ENCODE measurements at places on chromosomes 6 and 20.
A peak's percentile ranks its signal among the peaks of the same experiment; 100 is the strongest.

DNA sequence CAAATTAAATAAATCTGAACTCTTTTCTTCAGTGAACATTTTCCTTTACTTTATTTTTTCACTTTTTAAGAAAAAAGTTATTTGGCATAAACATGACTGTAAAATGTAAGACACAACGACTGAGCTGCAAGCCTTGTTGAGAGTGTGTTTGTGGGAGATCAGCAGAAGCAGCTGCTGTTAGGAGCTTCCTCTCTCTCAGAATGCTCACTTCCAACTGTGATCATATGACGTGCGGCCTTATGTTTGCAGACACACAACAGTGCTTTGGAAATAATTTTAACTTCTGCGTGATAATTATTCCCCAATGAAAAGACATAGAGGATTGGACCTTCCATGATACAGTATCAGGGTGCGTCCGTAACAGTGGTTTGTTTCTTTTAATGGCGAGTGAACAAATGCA is 104.0 kb downstream of the ARHGAP18 start:
- DNase-seq: no peak

- DNase-seq: no peak
Observed at GRCh38 chr20:51525241-51526105, 17.0 kb downstream of the NFATC2 start.

- DNase-seq: no peak
Observed at GRCh38 chr6:19873031-19873430, 35.9 kb downstream of the ID4 start.

DNA sequence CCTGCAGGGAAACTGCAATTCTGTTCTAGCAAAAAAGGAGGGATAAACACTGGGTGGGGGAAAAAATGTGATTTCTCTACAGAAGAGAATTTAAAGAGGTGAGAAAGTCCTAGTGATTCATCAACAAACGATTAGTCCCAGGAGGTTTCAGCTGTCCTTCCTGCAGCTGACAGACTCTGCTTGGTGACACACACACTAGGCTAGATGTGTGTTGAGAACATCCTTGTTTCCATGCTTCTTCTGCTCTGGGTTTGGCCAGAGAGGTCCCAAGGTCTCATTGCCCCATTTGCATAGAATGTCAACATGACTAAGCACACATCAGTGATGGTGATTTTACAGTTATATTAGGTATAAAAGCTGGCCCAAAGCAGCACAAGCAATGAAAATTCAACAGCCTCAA is 258.3 kb downstream of the NFATC2 start:
- DNase-seq: no peak

DNA sequence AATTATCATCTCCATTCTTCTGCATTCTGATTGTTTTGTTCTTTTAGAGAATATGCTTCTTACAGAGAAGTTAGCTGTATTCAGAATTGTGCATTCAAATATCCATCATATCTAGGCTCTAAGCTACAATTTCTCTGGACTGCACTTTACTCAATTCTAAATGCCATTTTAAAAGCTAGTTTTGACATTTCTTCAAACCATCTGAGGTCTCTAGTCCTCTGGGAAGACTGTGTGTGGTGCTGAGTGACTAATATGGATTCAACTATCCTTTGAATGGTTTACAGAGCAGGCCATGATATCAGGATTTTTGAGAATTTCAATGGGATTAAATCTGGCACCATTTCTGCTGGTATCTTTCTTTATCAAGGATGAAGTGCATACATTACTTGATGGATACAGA is 285.7 kb downstream of the BTBD3 start:
- no peak for DNase-seq

DNA sequence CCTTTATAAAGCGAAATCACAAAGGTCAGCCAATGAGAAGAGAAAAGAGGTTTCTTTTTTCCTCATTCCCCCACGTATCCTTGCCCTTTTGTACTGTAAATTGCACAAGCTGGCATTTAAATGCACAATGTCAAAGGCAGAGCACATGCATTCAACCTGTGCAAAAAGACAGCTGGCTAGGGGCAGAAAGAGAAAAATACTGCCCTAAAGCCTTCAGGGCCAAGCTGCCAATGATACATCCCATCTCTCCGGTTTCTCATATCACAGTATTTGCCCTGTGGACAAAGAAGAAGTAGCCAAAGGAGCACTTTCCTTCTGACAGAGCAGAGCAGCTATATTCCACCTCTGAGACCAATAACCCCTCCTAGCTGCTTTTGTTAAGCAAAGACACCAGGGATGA is 219.2 kb downstream of the TRDN start:
- no peak for DNase-seq

GRCh38 chr6:89916136-89916920 is 22.1 kb downstream of the GJA10 start:
- no peak for DNase-seq

DNA sequence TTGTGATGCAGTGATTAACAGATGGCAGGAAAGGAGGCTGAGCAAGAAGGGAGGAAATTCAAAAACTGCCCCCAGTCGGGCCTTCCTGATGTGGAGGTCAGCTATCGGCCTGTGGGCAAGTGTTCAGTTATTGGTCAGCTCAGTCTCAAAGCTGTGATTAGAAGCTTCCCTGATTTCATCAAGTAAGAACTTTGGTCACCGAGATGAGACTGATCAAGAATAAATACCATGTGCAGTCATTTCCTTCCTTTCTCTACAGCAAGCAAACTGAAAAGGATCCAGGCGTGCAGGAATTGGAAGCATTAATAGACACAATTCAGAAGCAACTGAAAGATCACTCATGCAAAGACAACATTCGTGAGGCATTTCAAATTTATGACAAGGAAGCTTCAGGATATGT is 69.7 kb downstream of the EFHC1 start:
- DNase-seq: no peak

DNA sequence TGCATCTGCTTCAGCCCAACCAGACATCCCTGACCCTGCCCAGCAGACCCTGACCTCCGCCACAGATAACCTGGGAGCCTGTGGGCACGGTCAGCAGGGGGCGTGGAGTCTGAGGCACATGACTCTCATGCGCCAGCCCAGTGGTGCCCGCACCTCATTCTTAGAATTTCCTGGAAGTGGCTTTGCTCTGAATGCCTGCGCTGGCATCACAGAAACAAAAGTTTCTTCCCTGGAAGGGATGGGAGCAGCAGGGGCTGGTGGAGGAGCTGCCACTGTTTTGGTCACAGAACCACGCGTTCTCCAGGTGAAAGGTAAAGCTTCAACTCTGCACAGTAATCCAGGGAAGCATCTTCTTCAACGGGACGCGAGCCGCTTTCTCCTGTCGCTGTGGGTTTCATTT is 67.9 kb upstream of the DUSP22 start:
- DNase-seq: no peak

GRCh38 chr6:132972971-132973370 is 158.6 kb downstream of the RPS12 start:
- no peak for DNase-seq

GRCh38 chr6:43773050-43773979 is 3.3 kb downstream of the VEGFA start:
- DNase-seq: peak; percentile 90

- no peak for DNase-seq
Observed at GRCh38 chr20:2866236-2866635, 7.0 kb upstream of the PTPRA start.
